CD4-positive, alpha-beta T cell treated with Interleukin-2 at 100 ng/mL for 4 hours (primary cell): ENCODE measurements at places on chromosomes 5 and 9.

DNA sequence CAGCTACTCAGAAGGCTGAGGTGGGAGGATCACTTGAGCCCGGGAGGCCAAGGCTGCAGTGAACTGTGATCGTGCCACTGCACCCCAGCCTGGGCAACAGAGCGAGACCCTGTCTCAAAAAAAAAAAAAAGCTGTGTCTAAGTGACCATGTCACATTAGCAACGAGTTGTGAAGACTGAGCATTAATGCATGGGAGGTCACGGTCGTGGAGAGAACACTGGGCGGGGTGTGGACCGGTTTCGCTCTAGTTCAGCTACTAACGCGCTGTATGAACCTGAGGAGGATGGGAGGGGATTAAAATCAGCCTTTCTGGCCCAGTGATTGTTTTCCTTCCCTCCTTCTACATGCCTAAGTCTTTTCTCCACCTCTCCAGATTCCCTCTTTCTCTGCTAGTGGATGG lies 56.7 kb upstream of the CARTPT start:
- DNase-seq: no peak

- no peak for DNase-seq
Measured at GRCh38 chr9:36249189-36249588, 9.1 kb downstream of the GNE start.

DNA sequence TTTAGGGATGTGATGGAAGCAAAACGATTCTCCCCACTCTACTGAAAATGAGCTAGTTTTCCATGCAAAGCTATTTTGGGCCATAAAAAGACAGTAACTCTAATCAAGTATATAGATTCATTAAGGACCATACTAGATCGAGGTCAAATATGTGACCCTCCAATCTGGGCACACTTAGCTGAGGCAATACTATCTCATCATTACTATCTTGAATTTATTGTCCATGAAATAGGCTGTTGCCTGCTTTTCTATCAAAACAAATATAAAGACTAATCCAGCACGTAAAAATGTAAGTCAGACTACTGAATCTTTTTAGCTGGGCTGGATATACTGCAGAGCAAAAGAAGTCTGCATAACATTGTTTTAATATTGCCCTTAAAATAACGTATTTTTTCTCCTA lies 943.1 kb downstream of the NR2F1-AS1 start:
- no peak for DNase-seq

- no peak for DNase-seq
Measured at GRCh38 chr9:89311346-89312221, 589 bp downstream of the CKS2 start.

GRCh38 chr5:118253225-118254061 lies 734.9 kb downstream of the DTWD2 start:
- DNase-seq: no peak

DNA sequence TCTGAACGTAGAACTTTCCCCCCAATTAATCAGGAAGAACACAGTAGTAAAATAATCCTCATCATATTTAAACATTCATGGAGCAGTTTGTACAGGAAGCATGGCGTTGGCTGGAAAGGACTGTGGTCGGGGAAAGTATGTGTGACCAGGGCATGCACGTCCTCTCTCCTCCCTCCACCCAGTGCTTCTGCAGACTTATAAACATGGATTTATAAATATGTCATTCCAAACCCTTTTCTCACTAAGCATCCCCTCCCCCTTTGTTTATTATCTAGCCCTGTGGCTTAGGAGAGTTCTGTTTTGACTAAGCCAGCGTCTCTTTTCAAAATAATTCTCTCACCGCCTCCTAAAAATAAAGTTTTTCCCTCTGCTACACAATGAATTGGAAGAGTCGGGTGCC lies 70.4 kb upstream of the DAP start:
- no peak for DNase-seq

DNA sequence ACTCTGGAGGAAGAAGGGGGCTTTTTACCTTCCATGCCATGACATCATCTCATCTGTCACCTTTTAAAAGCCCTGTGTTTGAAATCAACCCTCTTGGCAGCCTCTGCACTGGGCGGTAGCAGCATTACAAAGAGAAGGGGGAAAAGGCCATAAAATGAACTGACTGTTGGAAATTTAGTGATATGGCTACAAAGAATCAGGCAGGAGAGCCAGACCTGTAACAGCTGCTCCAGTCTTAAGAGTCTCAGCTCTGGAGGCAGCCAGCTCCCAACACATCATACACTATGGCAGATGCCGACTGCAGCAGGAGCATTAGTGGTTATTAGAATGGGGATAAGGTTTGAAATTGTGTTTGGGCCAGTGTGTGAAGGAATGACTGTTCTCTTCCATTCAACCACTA lies 257.5 kb downstream of the DMAC1 start:
- no peak for DNase-seq

DNA sequence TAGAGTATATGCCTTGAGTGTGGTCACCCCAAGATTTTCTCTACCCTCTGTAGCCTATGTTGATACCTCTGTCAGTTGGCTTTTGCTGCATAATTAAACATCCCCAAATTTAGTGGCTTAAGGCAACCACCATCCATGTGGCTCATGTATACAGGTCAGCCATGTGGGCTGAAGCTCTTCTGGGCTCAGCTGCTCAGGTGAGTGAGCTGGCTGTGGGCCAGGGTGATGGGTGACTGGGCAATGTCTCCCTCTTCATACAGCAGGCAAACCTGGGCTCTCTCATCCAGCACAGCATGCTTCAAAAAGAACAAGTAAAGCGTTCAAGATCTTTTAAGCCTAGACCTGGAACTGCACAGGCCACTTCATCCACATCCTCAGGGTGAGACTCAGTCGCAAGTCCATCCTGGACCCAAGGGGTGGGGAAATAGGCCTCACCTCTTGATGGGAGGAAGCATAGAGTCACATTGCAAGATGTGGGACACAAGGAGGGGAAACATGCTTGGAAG lies 188.2 kb upstream of the TAS2R1 start:
- no peak for DNase-seq

- no peak for DNase-seq
Measured at GRCh38 chr5:63128018-63128417, 549.4 kb downstream of the LRRC70 start.

GRCh38 chr9:77927265-77927664 lies 104.3 kb downstream of the GNAQ start:
- DNase-seq: no peak

DNA sequence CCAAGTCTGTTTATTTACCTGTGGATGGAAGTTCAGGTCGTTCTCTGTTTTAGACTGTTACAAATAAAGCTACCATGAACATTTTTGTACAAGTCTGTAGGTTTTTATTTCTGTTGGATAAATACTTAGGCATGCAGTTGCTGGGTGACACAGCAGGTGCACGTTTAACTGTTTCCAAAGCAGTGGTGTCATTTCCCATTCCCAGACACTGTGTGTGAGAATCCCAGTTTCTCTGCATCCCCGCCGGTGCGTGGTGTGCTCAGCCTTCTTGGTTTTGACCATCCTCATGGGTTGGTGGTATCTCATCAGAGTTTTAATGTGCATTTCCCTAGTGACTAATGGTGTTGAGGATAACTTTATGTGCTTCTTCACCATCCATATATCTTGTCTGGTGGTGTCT lies 27.2 kb downstream of the AHRR start:
- no peak for DNase-seq

DNA sequence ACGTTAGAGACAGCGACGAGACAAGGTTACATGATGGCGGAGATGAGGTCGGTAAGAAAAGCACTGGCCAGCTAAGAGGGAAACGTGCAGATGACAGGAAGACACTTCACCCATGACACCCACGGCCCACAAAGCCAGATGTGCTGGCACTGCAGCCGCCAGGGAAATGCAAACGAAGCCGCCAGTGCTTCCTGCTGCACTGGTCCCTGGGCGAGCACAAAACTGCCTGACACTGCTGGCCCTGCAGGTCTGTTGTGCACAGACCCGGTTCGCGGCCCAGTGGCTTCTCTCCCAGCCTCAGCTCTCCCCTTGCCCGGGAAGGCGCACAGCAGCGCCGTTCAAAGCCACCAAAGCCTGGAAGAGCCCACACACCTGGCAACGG lies 20.3 kb downstream of the QSOX2 start:
- DNase-seq: no peak

GRCh38 chr5:51392689-51393199 lies 9.5 kb downstream of the ISL1 start:
- no peak for DNase-seq

GRCh38 chr5:130037905-130038304 lies 133.6 kb downstream of the CHSY3 start:
- DNase-seq: no peak

- DNase-seq: no peak
Measured at GRCh38 chr5:76771705-76772405, 47.0 kb upstream of the F2RL1 start.

DNA sequence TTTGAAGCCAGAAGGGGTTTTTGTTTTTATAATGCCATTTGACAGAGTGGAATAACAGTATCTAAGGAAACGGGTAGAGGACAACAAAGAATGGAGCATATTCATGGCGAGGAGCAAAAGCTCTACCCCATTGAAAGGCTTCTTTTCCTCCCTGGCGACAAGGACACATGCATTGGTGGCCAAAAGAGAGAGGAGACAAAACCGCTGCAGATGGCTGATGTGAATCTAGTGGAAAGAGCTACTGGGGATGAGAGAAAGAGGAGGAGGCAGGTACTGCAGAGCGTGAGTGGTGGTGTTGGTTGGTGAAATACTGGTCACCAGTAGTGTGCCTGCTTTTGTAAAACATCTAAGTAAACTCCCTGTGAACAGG lies 491 bp downstream of the APC start:
- no peak for DNase-seq

GRCh38 chr9:136099542-136099941 lies 4.5 kb upstream of the NACC2 start:
- no peak for DNase-seq

DNA sequence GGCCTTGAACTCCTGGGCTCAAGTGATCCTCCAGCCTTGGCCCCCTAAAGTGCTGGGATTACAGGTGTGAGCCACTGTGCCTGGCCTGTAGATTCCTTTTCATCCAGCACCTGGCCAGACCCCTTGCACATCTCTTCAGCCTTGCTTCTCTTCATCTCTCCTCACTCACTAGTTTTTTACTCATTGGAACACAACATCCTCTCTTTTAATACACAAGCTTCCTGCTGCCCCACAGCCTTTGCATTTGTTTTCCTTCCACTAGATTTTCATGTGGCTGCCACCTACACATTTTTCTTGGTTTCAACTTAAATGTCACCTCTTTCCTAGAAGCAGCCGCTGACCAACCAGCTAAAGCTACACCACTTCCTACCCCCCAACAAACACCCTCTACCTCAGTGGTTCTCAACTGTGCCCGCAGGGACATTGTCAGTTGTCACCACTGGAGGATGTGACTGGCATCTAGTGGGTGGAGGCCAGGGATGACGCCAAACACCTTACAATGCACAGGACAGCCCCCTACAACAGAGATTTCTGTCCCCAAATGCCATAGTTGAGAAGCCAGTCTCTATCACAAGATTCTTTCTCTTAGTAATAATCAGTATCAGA lies 33.7 kb downstream of the HAVCR1 start:
- DNase-seq: peak; percentile 71

GRCh38 chr9:130463763-130464745 lies 19.3 kb downstream of the ASS1 start:
- DNase-seq: no peak

GRCh38 chr5:149732324-149733128 lies 2.4 kb downstream of the PPARGC1B start:
- DNase-seq: no peak

DNA sequence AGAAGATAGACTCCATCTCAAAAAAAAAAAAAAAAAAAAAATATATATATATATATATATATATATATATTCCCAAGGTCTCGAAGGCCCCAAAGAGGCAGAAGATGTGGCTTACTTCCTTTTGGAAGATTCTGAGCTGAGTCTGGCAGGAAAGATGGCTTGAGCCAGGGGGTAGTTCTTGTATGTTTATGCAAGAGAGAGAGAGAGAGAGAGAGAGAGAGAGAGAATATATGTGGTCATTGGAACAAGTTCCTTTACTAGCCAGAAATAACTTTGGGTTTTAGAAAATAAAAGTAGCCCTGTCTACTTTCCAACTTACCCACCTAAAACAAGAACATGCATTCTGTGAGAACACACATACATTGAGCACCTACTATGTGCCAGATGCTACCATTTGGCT lies 17.6 kb downstream of the NCS1 start:
- DNase-seq: no peak

DNA sequence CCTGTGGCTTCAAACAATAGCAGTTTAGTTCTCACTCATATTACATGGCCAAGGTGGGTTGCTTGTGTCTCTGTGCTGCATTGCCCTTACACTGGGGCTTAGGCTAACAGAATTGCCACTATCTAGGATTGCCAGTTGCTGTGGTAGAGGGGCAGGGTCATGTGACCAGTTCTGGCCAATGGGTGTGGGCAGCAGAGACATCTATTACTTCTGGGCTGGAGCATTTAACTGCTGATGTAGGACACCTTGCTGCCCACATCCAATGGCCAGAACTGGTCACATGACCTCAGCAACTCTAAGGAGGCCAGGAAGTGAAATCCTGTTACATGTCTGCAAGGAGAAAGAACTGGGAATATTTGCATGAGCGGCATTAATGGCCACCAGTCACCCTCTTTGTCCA lies 199.3 kb downstream of the C9orf152 start:
- no peak for DNase-seq

DNA sequence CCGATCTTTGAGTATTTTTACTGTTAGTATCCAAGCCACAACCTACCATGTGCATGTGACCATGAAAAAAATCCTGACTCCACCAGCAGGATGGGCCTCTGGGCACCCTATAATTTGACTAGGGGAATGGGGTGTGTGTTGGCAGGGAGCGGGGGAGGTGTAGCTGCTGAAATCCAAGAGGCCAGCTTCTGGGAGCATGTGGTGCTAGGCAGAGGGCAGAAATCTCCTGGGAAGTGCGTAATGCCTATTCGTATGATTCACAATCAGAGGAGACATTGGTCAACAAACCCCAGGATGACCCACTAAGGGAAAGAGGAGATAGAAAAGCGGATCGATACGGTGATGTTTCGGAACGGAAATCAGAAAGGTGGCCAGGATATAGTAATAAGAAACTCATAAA lies 149.9 kb downstream of the ARSB start:
- no peak for DNase-seq

- DNase-seq: no peak
Measured at GRCh38 chr5:132667761-132668705, 5.8 kb upstream of the IL4 start.

DNA sequence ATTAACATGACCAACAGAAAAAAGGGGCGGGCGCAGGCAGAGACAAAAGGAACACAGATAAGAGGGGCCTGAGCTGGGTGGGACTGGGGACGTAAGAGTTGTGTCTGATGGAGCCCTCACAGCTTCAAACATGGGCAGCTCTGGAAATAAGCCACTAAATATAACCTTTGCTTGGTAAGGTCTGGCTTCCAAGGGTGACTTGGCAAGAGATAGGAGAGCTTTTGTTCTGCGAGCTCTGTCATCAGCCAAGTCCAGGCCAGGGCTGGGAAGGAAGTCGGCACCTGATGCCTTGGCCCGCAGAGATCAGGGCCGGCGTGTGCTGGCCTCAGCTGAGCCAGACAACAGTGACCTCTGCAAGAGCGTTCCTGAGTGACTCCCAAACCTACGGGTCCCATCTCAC lies 11.8 kb downstream of the TRUB2 start:
- DNase-seq: no peak

- DNase-seq: no peak
Measured at GRCh38 chr5:36230151-36230790, 11.5 kb downstream of the NADK2 start.
